Large intestine (tissue), 12 donors: ENCODE measurements at places on chromosomes 16 and 17. TPM values are rescaled to one million over a fixed set of nuclear protein-coding genes. Genes with fewer than 3 reads are reported as not detected.

DNA sequence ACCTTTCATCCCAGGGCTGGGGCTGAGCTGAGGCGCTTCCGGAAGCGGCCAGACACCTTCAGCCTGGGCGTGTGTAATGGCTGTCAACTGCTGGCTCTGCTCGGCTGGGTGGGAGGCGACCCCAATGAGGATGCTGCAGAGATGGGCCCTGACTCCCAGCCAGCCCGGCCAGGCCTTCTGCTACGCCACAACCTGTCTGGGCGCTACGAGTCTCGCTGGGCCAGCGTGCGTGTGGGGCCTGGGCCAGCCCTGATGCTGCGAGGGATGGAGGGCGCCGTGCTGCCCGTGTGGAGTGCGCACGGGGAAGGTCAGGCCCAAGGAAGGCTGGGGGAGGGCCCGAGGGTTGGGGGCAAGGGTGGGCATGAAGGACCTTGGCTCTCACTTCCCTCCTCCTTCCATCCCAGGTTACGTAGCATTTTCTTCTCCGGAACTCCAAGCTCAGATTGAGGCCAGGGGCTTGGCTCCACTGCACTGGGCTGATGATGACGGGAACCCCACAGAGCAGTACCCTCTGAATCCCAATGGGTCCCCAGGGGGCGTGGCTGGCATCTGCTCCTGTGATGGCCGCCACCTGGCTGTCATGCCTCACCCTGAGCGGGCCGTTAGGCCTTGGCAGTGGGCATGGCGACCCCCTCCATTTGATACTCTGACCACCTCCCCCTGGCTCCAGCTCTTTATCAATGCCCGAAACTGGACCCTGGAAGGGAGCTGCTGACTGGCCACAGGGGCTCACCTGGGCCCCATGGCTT lies 19.6 kb downstream of the PFAS start:
- H3K4me1 ChIP-seq = peaks cover 4% of the 10 kb centered on the region
- no peak overlapping the region for H3K27ac ChIP-seq
- no peak for DNase-seq
- peaks cover 55% of the 10 kb centered on the region for H3K36me3 ChIP-seq
- H3K4me3 ChIP-seq = no peak overlapping the region

DNA sequence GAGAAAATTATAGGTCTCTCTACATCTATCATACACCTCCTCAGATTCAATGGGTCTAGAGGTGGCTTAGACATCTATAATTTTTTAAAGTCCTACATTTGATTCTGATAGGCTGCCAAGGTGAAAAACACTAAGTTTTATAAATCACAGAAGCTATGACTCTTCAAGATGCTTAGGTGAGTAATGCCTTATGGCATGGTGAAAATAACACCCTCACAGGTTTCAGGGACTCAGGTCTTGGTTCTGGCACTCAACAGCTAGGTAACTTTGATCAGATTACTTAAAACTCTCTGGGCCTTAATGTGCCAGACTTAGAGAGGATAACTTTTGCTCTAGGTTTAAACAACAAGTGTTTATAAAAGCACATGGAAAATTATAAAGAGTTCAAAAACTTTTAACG lies 2.0 kb upstream of the COX10 start:
- H3K4me3 ChIP-seq = no peak overlapping the region
- peaks cover under 1% of the 10 kb centered on the region for H3K36me3 ChIP-seq
- no peak for DNase-seq
- no peaks in the 10 kb centered on the region for H3K27me3 ChIP-seq
- H3K27ac ChIP-seq = no peak overlapping the region

DNA sequence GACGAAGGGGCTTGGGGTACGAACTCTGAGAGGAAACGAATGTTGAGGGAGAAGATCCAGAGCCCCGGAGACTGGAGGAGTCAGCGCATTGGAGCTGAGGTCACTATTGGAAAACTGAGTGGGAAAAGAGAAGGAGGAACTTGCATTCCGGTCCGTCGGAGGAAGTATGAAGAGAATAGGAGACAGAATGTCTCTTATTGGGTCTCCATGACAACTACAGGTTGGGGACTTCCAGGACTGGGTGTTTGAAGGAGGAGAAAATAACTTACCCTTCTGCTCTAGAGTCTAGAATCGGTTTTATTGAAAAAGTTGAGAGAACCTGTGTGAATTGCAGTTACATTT lies 537 bp downstream of the GOSR1 start:
- no peak for DNase-seq
- H3K4me3 ChIP-seq = peak overlapping the region; percentile 81
- H3K36me3 ChIP-seq = peaks cover 21% of the 10 kb centered on the region
- peaks cover 3% of the 10 kb centered on the region for H3K4me1 ChIP-seq
- peak overlapping the region; percentile 64 for H3K27ac ChIP-seq

DNA sequence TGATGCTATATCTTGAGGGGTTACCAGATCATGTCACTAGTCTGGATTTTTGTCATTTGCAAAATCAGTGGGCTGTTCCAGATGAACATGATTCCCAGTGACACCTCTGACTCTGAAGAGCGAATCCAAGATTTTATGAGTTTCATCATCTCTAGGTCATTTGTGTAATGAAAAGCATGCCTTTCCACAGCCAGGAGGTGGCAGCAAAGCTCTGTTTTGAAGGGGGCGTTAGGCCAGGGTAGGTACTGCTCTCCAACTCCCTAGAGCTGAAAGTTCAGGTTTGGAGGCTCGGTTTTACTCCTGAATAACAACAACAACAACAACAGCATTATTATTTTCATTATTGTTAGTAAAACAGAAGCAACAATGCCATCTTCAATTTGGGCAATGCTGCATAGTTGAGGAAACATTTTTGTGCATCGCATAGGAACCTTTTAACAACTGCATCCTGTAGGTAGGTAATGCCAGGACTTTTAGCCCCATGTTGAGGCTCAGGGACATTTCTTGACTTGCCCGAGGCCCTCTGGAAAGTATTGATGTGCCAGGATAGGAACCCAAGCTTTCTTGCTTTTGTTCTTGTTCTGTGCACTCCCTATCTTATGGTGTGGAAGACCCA lies 77.0 kb downstream of the MYH13 start:
- H3K4me3 ChIP-seq = no peak overlapping the region
- peak; percentile 48 for DNase-seq
- H3K36me3 ChIP-seq = no peaks in the 10 kb centered on the region
- H3K27me3 ChIP-seq = no peaks in the 10 kb centered on the region
- no peaks in the 10 kb centered on the region for H3K4me1 ChIP-seq

- H3K4me1 ChIP-seq = peaks cover 8% of the 10 kb centered on the region
- DNase-seq = no peak
- H3K4me3 ChIP-seq = peak overlapping the region; percentile 79
- H3K27ac ChIP-seq = peak overlapping the region; percentile 97
- no peaks in the 10 kb centered on the region for H3K27me3 ChIP-seq
- peaks cover 51% of the 10 kb centered on the region for H3K36me3 ChIP-seq
These were observed 746 bp upstream of the POLG2 start for GRCh38 chr17:64497565-64498035.

- H3K27me3 ChIP-seq = peaks cover 28% of the 10 kb centered on the region
- peak within 1 kb of the TSS; percentile 18 for H3K4me3 ChIP-seq
- no peak within 1 kb of the TSS for H3K27ac ChIP-seq
These were observed at the start of gene SLC13A5 for GRCh38 chr17:6713130-6713917. Gene SLC13A5 (minus strand): TSS chr17:6713369. CDS start chr17:6713333, 36 bp downstream.

DNA sequence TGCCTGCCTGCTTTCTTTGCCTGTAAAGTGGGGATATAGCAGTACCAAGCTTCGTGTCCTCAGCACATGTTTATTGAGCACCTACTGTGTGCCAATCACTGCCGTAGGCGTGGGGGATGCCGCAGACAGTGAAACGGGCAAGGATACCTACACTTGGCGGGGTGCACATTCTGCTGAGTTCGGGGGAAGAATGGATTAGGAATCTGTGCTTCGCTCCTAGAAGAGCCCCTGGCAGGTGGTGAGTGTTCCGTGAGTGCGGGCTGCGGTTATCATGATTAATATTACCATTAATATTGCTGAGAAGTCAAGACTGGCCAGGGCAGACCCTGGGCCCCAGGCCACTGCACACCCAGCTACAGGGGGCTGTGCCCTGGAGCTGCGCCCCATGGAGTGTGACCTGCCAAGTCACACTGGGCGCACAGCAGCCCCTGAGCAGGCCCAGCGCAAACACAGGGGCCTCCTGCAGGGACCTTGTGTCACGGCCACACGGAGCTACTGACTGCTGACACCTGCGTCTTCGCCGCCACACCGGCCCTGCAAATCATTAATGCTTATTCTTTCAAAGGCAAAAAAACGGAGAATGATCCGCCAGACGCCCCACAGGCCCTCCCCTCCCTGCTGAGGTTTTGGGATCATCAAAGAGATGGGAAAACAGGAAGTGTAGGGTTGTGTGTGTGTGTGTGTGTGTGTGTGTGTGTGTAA lies 213.4 kb upstream of the GSE1 start:
- no peaks in the 10 kb centered on the region for H3K27me3 ChIP-seq
- no peak overlapping the region for H3K4me3 ChIP-seq
- H3K27ac ChIP-seq = no peak overlapping the region
- peaks cover 19% of the 10 kb centered on the region for H3K4me1 ChIP-seq
- no peaks in the 10 kb centered on the region for H3K36me3 ChIP-seq

- H3K27me3 ChIP-seq = peaks cover 31% of the 10 kb centered on the region
- H3K27ac ChIP-seq = no peak overlapping the region
- no peaks in the 10 kb centered on the region for H3K36me3 ChIP-seq
- H3K4me1 ChIP-seq = no peaks in the 10 kb centered on the region
These were observed 306.0 kb downstream of the FOXL1 start for GRCh38 chr16:86884390-86884650.

Gene C16orf90
- not detected for polyA plus RNA-seq

- H3K36me3 ChIP-seq = no peaks in the 10 kb centered on the region
- no peak overlapping the region for H3K4me3 ChIP-seq
- H3K27ac ChIP-seq = no peak overlapping the region
- no peak for DNase-seq
These were observed 791.3 kb upstream of the SOX9 start for GRCh38 chr17:71329310-71330098.

DNA sequence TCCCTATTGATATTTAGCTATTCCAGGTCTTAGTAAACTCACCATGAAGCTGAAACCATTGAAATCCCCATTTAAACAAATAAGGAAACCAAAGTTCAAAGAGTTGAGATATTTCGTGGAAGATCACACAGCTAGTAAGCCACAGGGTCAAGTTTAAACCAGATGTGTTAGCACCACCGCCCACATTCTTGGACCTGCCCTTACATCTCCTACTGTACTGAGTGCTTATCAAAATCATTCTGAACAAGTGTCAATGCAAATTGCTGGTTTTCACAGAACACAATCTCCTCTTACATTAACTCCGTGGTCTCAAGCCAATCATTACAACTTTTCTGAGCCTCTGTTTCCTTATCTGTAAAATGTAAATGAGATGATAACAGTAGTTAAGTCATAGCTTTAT lies 676.2 kb downstream of the CDH11 start:
- no peaks in the 10 kb centered on the region for H3K4me1 ChIP-seq
- H3K36me3 ChIP-seq = no peaks in the 10 kb centered on the region
- no peaks in the 10 kb centered on the region for H3K27me3 ChIP-seq
- H3K27ac ChIP-seq = no peak overlapping the region

Gene SLC25A11
- polyA plus RNA-seq = 47.1 TPM
